ENCODE measurements at places on chromosomes 2 and 18.

DNA sequence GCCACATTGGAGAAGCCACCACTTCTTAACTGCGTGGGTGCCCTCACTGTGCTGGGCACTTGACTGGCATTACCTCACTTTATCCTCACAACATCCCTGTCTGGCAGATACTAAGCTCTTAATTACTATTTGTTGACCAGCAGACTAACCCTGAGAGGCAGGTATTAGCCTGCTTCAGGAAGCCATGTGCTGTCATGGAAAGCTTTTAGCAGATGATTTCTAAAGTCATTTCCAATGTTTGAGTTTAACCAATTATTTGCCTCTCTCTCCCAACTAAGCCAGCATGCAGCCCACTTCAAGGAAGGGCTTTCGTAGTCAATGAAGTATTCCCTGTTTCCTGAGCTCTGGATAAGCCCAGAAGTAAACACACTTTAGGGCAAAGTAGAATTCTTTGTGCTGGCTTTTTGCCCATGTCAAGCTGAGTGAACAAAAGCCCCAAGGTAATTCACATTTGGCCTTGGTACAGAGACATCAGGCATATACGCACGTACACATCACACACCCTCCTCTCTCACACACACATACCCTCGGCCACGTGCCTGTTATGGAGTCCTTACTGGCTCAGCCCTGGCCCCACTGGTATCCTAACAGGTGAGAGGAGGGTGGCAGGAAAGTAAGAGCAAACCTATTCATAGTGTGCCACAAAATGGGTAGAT is 108.6 kb downstream of the C1D start:
- DNase-seq, result no peak

DNA sequence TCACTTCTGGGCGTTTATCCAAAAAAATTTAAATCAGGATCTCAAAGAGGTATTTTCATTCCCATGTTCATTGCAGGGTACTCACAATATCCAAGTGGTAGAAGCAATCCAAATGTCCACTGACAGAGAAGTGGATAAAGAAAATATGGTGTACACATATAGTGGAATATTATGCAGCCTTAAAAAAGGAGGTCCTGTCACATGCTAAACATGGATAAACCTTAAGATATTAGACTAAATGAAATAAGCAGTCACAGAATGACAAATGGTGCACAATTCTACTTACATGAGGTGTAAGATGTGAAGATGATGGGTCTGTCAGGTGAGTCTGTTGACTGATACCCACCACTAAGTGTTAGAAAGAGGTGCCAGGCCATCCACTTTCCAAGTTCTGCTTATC is 140.6 kb downstream of the THNSL2 start:
- DNase-seq, result no peak

DNA sequence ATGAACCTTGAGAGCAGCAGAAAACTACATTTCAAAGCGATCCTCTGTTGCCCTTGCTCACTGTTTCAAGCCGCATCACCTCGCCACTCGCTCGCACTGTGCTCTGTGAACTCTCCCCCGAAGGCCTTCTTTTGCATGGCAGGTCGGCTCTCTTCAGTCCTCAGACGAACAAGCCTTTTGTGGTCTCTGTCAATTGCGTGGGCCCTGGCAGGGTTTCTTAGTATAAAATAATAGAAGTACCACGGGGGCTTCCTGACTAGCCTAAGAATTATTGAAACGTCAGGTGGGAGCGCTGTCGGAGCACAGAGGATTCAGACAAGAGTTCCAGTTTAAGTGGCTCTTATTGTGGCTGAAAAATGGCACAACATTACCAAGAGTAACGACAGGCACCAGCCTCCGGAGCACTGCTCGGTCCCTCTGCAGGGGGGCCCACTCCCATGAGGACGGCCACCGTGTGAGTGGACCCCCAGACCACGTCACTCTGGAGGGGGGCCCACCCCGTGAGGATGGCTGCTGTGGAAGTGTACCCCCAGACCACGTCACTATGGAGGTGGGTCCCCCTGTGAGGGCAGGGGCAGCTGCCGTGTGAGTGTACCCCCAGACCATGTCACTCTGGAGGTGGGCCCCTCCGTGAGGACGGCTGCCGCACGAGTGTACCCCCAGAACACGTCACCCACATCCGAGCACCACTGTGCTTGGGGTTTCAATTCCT is 237.7 kb downstream of the HDAC4 start:
- no peak for DNase-seq

- DNase-seq, result no peak
Measured at GRCh38 chr2:227579791-227580190, 18.9 kb upstream of the SCYGR2 start.

GRCh38 chr2:167134381-167135072 is 246.2 kb downstream of the XIRP2 start:
- DNase-seq, result peak; percentile 22

GRCh38 chr2:172774302-172774701 is 38.7 kb downstream of the RAPGEF4 start:
- DNase-seq, result no peak

GRCh38 chr2:7117076-7117475 is 199.9 kb downstream of the RNF144A start:
- no peak for DNase-seq

DNA sequence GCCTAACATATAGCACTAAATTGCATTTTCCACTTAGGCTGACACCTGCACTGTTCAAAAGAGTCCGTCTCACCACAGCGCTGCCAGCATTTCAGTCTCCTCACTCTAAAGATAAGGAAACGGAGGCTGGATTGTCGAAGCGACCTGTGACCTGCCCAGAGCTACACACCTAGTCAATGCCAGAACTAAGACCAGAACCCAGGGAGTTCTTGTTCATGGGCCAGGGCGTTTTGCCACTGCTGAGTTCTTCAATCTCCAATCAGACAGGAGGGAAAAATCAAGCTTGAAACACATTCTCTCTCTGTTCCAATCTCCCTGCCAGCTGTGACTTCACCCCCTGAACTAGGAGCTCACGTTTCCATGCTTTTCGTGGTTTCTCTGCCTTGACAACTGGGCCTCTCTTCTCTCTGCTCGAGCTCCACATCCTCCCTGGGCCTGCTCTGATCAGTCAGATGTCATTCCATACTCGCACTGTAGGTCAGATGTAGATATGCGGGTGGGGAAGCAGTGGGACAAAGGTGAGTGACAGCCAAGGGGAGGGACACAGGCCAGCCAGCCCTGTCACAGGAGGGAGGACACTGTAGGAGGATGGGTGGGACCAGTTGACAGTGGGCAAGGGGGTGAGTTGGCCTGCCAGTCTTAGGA is 221.1 kb upstream of the SMAD2 start:
- no peak for DNase-seq

- DNase-seq, result no peak
Measured at GRCh38 chr2:240349133-240350005, 86.1 kb upstream of the GPC1 start.

DNA sequence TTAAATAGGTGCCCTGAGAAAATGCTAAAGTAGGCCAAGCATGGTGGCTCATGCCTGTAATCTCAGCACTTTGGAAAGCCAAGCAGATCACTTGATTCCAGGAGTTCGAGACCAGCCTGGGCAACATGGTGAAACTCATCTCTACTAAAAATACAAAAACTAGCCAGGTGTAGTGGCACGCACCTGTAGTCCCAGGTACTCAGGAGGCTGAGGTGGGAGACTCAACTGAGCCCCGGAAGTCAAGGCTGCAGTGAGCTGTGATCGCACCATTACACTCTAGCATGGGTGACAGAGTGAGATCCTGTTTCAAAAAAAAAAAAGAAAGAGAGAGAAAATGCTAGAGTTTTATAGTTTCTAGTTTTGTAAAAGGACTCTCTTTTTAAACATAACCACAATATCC is 12.0 kb downstream of the ANKRD44 start:
- DNase-seq, result no peak

DNA sequence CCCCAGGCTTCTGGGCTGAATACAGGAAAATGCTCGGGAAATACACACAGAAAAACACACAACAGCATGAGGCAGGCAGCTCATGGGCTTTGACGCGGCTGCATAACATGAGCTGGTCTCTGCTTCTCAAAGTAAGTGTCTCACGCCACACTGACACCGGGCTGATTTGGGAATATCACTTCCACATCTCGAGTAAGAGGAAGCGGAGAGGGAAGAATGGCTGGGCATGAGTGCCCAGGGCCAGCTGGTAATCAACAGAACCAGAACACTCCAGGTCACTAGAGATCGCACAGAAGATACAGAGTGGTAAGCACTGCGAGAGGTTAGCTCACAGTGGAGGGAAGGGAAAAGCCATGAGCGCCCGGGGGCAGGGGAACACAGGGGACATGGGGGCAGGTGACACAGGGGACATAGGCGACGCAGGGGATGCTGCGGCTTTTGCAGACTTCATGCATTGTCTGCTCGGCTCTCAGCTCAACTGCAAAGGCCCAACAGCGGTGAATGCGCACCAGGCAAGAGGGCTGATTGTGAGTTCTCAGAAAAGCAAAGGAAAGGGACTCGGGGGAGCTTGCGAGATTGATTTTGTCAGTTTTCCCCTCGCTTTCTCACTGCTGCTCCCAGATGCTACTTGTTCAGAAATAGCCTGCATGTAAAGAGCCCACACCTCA is 141.4 kb downstream of the MBP start:
- DNase-seq, result no peak

GRCh38 chr2:164917296-164917903 is 37.9 kb downstream of the SLC38A11 start:
- no peak for DNase-seq

DNA sequence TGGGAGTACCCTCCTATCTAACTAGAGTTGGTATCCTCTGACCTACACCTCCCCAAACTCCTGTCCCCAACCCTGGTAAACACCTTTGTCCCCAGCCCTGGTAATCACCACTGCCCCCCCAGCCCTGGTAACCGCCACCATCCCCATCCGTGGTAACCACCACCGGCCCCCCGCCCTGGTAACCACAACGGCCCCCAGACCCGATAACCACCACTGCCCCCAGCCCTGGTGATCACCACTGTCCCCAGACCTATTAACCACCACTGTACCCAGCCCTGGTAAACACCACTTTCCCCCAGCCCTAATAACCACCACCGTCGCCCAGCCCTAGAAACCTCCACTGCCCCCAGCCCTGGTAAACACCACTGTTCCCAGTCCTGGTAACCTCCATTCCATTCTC is 820.2 kb upstream of the SALL3 start:
- DNase-seq, result no peak

GRCh38 chr18:8989017-8989416 is 113.5 kb upstream of the NDUFV2 start:
- no peak for DNase-seq

DNA sequence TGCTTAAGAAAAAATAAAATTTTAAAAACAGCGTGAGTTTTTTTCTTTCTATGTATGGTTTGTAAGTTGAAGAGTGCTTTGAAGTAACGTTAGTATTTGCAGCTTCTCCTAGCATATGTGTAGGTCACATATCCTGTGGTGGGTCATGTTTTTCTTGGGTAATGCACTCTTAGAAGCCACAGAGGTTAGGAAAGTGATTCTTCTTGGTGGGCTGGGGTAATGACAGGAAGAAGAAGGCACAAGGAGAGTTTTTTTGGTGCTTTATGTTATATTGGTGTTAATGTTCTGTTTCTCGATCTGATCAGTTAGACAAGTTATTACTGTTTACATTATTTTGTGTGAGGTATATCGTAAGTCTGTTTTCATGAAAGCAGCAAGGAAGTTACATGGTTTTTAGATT is 109.0 kb downstream of the ICA1L start:
- no peak for DNase-seq

GRCh38 chr2:45121236-45121927 is 112.1 kb upstream of the SIX2 start:
- DNase-seq, result no peak

- no peak for DNase-seq
Measured at GRCh38 chr2:84459944-84460429, 907 bp upstream of the SUCLG1 start.

DNA sequence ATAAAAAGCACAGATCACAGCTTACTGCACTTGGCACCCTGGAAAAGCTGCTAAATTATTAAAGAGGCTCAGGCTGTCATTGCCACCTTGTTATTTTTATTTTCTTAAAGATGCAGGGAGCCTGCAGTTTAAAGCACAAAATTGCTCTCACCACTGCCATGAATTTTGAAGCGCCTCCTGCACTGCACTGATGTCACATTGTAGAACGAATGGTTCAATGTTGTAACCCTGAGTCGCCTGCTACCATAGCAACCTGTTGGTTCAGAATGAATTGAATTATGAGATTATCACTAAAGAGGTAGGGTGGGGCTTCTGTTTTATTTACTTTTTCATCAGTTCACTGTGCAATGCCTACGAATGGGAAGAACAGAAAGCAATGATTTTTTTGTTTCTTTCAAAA is 16.5 kb downstream of the SCG2 start:
- DNase-seq, result no peak

GRCh38 chr2:85930129-85931124 is 41.6 kb upstream of the ST3GAL5 start:
- no peak for DNase-seq

DNA sequence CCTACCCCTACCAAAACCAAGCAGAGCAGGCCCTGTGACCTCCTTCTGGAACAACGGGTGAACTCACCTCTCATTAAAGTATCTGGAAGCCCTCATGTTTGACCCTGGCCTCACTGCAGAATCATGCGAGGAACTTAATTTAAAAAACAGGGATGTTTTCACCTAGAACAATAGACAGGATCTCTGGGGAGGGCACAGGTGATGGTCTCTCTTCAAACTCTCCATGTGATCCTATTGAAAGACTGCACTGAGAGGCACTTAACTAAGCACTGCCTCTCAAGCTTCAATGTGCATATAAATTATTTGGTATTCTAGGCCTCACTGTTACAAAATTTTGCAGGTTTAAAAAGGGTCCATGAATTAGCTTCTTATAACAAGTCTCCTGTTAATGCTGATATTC is 7.5 kb downstream of the ZNF519 start:
- DNase-seq, result no peak

- DNase-seq, result no peak
Measured at GRCh38 chr2:221817052-221817451, 244.9 kb upstream of the EPHA4 start.

DNA sequence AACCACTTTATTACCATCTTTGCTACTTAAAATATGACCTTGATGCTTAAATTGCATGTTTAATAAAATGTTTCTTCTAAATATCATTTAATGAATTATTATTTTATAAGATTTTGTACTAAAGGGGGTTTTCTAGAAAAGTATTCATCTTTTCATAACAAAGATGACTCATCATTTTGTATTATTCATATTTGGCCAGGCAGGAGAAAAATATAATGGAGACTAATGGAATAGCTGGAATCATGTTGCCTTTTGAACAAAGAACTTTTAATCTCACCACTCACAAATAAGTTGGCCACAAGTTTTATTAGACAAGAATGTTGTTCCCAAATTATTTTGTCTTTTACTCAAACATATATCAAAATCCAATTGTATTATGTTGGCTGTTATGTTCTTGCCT is 882.4 kb downstream of the DSC3 start:
- DNase-seq, result no peak

- no peak for DNase-seq
Measured at GRCh38 chr2:207619764-207620203, 5.4 kb downstream of the METTL21A start.

GRCh38 chr18:38790303-38790702 is 1224.7 kb upstream of the CELF4 start:
- no peak for DNase-seq

- no peak for DNase-seq
Measured at GRCh38 chr2:40455661-40456060, 3.8 kb upstream of the SLC8A1 start.

Measured in COLO829 (cell line).